Activated T-helper 1 cell treated with anti-CD3 and anti-CD28 coated beads, Interleukin-2, amount 50 U/mL, for 16 hours (primary cell): ENCODE measurements at places on chromosomes 7 and 10.

- no peak for DNase-seq
Observed at GRCh38 chr10:31789555-31789954, 139.1 kb downstream of the ARHGAP12 start.

GRCh38 chr10:14639637-14640036 is 135.1 kb downstream of the FAM107B start:
- no peak for DNase-seq

GRCh38 chr10:3210251-3210877 is 37.8 kb upstream of the PITRM1 start:
- DNase-seq, result no peak

- no peak for DNase-seq
Observed at GRCh38 chr7:1112109-1112508, 24.2 kb downstream of the GPER1 start.

DNA sequence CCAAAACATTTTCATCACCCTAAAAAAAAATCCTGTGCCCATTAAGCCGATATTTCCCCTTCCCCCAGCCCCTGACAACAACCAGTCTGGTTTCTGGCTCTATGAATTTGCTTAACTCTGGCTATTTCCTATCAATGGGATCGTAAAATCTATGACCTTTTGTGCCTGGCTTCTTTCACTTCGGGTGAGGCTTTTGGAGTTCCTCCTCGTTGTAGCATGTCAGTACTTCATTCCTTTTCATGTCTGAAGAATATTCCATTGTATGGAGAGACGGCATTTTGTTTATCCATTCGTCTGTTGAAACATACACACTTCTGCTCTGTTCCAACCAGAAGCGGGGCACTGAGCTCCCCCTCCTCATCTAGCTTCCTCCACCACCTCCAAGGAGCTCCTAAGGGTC is 29.5 kb downstream of the TACC2 start:
- no peak for DNase-seq

DNA sequence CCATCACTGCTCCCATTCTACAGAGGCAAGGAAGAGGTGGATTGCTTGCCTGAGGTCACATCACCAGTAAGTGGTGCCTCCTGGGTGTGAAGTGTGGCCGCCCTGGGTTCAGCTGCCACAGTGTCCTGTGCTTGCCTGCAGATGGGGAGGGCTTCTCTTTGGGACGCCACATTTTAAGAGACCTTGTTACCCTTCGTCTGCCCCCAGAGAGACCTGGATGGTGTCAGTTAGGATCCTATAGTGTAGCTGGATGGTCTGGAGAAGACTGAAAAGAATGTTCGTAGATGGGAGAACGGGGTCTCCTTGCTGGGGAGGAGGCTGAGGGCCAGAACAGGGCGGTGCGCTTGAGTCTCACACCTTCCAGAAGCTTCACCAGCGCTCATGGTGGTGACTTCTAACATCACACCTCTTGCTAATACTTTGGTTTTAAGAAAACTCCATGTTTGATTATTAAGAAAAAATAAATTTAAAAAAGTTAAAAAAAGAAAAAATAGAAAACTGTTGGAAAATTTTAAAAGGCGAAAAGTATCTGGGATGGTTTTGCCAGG is 2.3 kb downstream of the DOCK1 start:
- DNase-seq, result no peak

DNA sequence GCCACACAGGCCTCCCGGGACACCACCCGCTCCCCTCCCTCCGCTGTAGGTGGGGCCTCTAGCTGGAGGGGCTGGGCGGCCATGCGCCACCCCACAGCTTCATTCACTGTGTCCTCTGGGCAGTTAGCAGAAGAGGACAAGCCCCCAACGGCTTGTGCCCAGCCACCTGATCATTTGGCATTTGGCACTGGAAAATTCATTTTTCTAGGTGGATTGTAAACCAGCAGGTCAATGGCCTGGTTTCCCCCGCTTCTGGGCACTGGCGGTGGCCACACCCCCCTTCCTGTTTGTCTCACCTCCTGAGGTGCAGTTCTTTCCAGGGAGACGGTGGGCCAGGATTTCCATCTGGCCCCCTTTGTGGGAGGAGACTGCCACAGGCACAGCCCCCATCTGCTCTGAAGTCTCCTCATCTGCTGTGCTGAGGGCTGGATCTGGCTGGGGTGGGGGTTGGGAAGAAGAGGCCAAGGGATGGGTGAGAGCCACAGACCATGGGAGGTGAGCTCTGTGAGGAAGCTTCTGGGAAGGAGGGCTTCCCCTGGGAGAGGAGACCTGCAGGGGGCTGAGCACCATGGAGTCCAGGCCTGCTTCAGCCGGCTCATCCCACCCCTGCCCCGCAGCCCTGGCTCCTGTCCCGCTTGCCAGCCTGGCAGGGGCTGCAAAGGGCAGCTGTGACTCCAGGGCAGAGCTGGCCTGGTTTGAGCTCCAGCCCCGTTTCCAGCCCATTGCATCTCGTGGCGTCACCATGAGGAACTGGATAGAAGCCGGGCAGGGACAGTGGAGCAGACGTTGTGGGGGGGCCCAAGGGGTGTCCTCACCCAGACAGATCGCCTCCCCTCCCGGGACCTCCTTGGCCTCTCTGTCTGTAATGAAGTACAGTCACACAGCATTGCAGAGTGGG is 40.1 kb upstream of the SLC29A3 start:
- DNase-seq, result no peak

DNA sequence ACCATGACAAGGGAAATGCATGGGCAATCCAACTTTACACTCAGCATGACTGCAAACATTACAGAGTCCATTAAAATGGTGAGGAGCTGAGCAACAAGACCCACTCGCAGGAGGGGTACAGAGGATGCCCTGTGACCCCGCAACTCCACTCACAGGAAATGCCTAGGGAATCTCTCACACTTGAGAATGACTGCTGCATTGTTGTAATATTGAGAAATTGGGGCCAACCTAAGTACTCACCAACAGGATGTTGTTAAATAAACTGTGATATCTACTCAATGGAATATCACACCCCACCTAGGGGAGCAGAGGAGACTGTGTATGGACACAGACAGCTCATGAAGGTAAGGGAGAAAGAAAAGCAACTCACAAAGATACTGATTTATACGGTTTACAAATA is 53.4 kb upstream of the CAMK2B start:
- no peak for DNase-seq

- no peak for DNase-seq
Observed at GRCh38 chr7:85186083-85186520, 754 bp downstream of the SEMA3D start.

DNA sequence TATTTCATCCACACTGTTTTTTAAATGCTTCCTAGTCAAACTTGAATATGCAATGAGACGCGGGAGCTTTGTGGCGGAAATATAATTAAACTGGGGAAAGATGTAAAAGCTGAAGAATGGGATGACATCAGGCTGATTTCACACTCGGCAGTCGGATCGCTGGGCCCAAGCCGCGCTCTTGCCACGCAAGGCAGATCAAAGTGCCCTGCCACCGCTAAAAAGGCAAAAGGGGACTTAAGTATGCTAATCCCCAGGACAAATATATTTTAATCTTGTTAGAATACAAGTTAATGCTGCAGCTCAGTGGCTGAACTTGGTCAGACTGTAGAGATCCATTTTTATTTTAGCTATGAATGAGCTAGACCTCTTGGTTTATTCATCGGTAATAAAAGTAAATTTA is 13.8 kb downstream of the EN2 start:
- DNase-seq, result no peak

- DNase-seq, result no peak
Observed at GRCh38 chr10:33749067-33749735, 414.7 kb upstream of the NRP1 start.

DNA sequence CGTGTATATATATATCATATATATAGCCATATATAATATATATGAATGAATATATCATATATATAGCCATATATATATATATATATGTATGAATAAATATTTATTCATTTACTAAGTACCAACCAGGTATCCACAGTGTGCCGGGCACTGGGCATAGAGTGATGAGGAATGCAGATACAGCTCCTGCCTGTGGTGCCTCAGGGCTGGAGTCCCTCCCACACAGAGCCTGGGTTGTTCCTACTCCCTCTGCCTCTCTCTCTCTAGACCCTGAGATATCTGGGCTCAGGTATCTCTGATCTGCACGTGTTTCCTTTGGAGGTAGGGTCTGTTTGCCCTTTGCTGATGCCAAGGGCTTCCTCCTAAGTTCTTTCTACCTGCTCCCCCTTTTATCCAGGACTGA is 1.4 kb upstream of the PLPP4 start:
- no peak for DNase-seq

- DNase-seq, result no peak
Observed at GRCh38 chr7:9407816-9408215, 974.4 kb downstream of the NXPH1 start.

DNA sequence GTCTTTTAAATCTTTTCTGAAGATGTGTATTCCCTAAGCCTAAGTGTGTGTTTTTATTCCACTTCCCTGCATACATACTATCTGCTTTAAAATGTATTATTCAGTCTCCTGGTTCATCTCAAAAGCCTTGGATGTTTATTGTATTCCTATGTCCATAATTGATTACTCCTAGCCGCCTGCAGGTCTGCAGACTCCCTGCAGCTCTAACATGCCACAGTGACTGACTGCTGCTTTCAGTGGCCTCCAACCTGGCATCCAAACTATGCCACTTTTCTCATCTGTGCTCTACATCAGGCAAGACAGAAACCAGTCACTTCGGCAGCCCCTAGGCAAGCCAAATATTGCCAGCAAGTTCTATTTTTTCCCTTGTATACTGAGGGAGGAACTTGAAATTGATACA is 81.7 kb downstream of the ABCA13 start:
- DNase-seq, result no peak

GRCh38 chr10:2949948-2950354 is 117.4 kb upstream of the PFKP start:
- DNase-seq, result peak; percentile 22

GRCh38 chr7:91266067-91266688 is 1.9 kb downstream of the FZD1 start:
- DNase-seq, result no peak

DNA sequence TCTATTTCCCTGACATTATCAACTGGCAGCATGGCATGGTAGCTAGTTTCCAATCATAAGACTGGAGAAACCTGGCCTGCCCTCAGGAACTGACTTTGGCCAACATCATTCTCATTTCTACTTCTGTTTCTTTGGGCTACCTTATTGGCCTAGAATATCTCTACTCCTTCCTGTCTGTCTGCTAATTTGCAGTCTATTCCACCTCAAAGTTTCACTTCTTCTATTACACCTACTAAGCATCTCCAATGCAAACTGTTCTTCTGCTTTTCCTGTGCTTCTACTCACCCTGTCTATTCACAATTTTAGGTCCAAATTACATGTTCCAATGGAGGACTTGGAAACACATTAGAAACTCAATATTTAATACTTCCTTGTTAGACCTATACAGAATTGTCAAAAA is 65.6 kb downstream of the ZNF503 start:
- no peak for DNase-seq

GRCh38 chr10:127407551-127407950 is 141.6 kb upstream of the NPS start:
- DNase-seq, result no peak

DNA sequence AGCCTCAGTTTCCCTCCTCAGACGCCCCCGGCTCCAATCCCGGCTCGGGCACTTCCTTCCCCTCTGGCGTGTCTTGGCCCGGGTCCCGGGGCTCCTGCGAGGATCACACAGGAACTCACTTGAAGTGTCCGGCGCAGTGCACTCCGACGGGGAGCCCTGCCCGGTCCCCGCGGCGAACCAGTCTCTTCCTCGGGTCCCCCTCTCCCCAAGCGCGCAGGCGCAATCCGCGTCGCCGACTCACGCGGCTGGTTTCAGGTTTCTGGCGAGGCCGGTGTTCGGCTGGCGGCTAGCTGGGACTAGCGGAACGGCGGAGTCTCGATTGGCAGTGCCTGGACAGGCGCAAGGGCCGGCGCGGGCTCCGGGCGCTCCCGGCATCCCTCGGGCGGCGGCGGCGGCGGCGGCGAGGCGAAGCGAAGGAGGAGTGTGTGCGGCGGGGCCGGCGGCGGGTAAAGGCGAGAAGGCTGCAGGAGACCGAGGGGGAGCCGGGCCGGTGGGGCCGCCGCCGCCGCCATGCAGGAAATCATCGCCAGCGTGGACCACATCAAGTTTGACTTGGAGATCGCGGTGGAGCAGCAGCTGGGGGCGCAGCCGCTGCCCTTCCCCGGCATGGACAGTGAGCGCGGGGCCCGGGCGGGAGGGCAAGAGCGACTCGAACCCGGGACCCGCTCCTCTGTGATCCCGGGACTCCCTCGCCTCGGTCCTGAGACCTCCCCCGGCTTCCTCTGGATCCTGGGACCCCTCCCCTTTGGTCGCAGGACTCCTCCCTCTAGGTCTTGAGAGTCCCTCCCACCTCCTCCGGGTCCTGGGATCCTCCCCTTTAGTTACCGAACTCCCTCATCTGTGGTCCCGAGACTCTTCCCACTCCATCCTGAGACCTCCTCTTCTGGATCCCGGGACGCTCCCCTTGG is at the start of the genes CPSF4 and PTCD1:
Gene CPSF4, plus strand, starts transcription at position 371 of the 908 bp plus-strand sequence. Its CDS starts 140 bp downstream, at position 511.
Gene PTCD1, minus strand, starts transcription at position 226 of the 908 bp plus-strand sequence. CDS start 3,556 bp downstream, outside the sequence.
- peak; percentile 75 for DNase-seq

GRCh38 chr7:66845379-66846095 is 75.5 kb upstream of the TMEM248 start:
- DNase-seq, result no peak

- no peak for DNase-seq
Observed at GRCh38 chr10:18737841-18738240, 78.6 kb downstream of the ARL5B start.

DNA sequence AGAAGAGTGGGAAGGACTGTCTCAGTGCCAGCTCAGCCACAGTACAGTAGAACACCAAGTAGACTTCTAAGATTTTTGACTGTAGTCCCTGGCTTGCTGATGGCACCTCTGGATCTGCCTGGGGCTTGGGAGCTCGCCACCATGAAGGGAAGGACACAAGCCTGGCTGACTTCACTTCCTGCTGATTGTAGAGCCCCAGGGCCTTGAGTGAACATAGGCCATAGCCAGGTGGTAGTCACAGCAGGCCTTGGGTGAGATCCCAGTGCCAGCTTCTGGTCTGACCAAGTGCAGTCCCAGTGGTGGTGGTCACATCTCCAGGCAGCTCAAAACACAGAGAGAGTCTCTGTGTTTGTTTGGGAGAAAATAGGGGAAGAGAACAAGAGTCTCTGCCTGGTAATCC is 57.6 kb upstream of the HBP1 start:
- no peak for DNase-seq

DNA sequence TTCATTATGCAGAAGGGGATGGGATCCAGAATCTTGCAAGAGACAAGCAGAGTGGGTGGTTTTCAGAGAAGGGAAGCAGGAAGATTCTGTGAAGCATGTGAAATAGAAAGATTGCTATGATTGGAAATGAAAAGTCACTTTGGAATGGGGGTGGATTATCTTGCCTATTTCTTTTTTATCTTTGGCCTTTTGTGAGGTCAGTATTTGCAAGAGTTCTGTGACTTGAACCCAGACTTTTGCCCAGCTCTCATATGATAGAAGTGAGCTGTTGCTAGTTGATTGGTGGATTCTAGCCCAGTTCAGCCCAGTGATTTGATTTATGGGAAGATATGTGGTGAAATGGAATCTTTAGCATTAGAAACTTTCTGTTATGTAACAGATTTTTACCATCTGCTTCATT is 17.1 kb downstream of the ENTPD7 start:
- DNase-seq, result no peak

- DNase-seq, result peak; percentile 63
Observed at GRCh38 chr7:28179120-28180030, 1.2 kb downstream of the JAZF1 start.

- no peak for DNase-seq
Observed at GRCh38 chr10:34815185-34816084, at the start of gene PARD3. Gene PARD3, minus strand, starts transcription at chr10:34815296. Its CDS starts 301 bp downstream, at chr10:34814995.

GRCh38 chr7:21125297-21125696 is 302.6 kb upstream of the SP4 start:
- DNase-seq, result no peak

GRCh38 chr10:1204434-1205326 is 148.5 kb downstream of the WDR37 start:
- no peak for DNase-seq

- DNase-seq, result no peak
Observed at GRCh38 chr7:102873470-102874165, 39.2 kb upstream of the LRRC17 start.
